ENCODE measurements at places on chromosomes 16 and 17.

- DNase-seq: no peak
Measured at GRCh38 chr17:35023538-35023937, 40.0 kb downstream of the RFFL start.

DNA sequence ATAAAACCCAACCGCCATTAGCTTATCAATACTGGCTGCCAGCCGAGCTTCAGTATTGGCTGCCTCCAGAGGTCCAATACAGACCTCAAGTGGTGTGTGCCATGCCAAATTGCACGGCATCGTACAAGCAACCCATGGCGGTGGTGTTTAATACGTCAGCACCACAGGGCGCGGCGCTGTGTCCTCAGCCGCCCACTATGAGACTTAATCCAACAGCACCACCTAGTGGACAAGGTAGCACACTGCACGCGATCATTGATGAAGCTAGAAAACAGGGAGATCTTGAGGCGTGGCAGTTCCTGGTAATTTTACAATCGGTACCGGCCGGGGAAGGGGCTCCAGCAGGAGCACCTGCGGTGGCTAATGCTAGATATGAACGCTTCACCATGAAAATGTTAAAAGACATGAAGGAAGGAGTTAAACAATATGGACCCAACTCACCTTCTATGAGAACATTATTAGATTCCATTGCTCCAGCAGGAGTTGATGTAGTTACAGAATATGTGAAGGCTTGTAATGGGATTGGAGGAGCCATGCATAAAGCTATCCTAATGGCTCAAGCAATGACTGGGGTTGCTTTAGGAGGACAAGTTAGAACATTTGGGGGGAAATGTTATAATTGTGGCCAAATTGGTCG lies 15.4 kb downstream of the FLYWCH1 start:
- peak; percentile 66 for DNase-seq

DNA sequence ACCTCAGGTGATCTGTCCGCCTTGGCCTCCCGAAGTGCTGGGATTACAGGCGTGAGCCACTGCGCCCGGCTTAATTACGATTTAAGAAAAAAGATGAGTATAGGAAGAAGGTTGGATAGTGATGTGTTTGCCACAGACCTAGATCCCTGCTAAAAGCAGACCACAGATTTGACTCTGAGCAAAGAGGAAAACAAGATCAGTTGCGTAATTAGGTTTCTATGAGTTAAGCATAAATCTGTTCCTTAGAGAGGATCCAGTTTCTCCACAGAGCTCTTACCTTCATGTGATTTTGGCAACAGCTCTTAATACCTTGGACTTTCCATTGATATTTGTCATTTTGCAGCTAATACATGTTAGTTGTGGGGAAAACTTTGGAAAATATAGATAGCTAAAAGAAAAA lies 31.1 kb downstream of the CDH1 start:
- no peak for DNase-seq

GRCh38 chr16:87253536-87253935 lies 63.7 kb downstream of the C16orf95 start:
- no peak for DNase-seq

DNA sequence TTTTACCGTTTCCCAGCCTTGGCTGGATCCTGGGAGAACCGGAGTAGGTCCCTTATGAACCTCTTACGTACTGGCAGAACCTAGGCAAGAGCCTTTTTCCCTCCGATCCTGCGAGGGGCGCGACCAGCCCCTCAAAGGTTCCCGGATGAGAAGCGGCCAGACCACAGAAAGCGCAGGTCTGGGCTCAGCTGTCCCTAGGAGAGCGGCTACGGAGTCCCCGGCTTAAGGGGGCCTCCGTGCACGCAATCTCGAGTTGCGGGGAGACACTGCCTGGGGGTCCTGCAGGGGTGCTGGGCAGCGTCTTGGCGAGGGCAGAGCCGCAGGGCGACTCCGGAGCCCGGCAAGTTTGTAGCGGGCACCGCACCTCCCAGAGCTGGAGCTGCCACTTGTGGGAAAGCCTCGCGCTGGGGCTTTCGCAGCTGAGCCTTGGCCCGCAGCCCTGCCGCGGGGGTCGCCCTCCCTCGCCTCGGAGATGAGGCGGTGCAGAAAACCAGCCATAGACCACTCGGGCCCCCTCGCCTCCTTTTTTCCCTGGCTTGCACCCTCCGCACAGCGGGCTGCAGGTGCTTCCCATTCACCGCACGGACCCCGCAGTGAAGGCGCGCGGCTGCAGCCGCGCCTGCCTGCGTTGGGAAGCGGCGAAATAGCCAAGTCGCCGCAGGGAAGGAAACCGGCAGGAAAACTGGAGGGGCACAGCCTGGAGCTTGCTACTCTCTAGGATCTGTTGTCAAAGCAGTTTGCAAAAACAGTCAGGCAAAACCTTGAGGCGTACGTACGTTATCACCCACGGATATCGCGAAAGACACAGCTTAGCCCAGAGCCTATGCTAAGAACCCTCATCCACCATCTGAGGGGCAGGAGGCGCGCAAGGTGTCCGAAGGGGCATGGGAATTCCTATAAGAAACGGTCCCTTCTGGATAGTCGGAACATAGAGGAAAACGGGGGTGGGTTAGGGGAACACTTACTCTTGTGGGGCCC lies 834 bp downstream of the CDH8 start:
- DNase-seq: peak; percentile 18

All from progenitor cell of endocrine pancreas (in vitro differentiated cells).